ENCODE measurements at places on chromosomes 7 and 10. TPM values are rescaled to one million over a fixed set of nuclear protein-coding genes. Genes with fewer than 3 reads are reported as not detected.

Gene CTAGE8
- total RNA-seq, result 2.6 TPM

Gene CALHM2
- total RNA-seq, result 4.2 TPM

Gene TRIM73
- 3.7 TPM for total RNA-seq

Gene ZNF25
- 7.2 TPM for total RNA-seq

- no peaks in the 10 kb centered on the region for H3K36me3 ChIP-seq
- peaks cover 6% of the 10 kb centered on the region for H3K4me1 ChIP-seq
- H3K4me3 ChIP-seq, result no peak overlapping the region
- DNase-seq, result no peak
These were observed 21.8 kb upstream of the CDK14 start for GRCh38 chr7:90574146-90574819.

- no peaks in the 10 kb centered on the region for H3K4me1 ChIP-seq
- H3K4me3 ChIP-seq, result no peak overlapping the region
- DNase-seq, result peak; percentile 23
- H3K27ac ChIP-seq, result no peak overlapping the region
These were observed 921.5 kb downstream of the NRG3 start for GRCh38 chr10:82796510-82796909.

DNA sequence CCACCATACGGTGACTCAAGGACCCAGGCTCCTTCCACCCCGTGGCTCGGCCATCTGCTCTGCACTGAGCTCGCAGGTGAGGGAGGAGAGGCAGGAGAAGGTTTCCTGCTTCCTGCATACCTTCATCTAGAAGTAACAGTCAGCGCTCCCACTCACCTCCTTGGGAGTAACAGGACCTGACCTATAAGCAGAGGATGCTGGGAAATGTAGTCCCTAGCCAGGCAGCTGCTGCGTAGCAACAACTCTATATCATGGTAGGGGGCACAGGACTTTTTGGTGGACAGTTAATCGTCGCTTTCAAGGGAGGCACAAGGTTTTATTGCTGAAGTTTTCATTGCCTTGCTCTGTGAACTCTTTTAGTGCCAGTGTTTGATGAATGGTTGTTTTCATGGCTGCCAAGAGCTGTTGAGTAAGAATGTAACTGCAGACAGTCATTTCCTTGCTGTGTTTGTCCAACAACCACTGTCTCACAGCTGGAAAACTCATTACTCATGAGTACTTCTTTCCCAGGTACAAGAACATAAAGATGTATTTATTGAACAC lies 10.2 kb upstream of the ZFYVE27 start:
- H3K36me3 ChIP-seq, result no peaks in the 10 kb centered on the region
- H3K27me3 ChIP-seq, result no peaks in the 10 kb centered on the region
- peak; percentile 92 for DNase-seq
- peak overlapping the region; percentile 64 for H3K4me3 ChIP-seq
- peak overlapping the region; percentile 83 for H3K27ac ChIP-seq

DNA sequence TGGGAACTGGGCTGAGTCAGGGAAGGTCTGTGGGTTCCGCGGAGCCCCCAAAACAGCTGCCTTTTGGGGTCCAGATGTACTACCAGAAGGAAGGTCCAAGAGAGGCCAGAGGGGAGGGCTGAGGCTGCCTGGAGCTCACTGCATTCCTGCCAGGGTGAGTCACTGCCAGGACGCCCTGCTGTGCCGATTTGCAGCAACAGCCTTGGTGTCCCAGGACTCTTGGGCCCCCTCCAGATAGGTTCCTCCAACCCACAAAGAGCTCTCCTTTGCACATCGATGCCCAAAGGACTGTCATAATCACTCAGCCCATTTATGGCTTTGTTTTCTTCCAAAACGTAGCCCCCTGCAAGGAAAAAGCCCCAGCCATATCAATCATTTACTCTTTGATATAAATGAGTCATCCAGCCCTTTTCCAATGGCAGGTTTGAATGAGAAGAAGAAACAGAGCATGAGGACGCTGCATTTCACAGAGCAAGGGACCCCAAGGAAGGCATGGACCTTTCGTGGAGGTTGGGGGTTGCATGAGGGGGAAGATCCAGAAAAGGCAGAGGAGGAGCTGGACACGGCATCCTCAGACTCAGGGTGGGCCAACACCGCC lies 32.2 kb upstream of the COL13A1 start:
- H3K4me3 ChIP-seq, result no peak overlapping the region
- H3K27me3 ChIP-seq, result no peaks in the 10 kb centered on the region
- peaks cover 23% of the 10 kb centered on the region for H3K4me1 ChIP-seq
- DNase-seq, result peak; percentile 88

DNA sequence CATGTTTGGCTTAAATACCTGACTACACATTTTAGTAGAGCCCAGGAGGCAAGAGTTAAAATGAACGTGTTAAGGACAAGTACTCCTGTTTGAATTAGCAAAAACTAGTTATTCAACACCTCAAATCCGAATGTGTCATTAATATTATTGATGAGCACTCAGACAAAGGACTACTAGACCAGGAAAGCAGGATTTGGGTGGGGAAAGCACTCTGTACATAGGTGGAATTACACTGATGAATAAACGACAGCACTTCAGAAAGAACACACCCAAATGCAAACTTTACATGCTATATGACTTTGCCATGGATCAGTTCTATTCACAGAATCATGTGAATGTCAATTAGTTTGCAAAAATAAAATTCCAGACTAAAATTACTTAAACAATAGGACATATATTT lies 95.1 kb upstream of the CAV2 start:
- H3K4me1 ChIP-seq, result peaks cover 12% of the 10 kb centered on the region
- no peaks in the 10 kb centered on the region for H3K36me3 ChIP-seq
- no peaks in the 10 kb centered on the region for H3K27me3 ChIP-seq
- H3K4me3 ChIP-seq, result no peak overlapping the region

DNA sequence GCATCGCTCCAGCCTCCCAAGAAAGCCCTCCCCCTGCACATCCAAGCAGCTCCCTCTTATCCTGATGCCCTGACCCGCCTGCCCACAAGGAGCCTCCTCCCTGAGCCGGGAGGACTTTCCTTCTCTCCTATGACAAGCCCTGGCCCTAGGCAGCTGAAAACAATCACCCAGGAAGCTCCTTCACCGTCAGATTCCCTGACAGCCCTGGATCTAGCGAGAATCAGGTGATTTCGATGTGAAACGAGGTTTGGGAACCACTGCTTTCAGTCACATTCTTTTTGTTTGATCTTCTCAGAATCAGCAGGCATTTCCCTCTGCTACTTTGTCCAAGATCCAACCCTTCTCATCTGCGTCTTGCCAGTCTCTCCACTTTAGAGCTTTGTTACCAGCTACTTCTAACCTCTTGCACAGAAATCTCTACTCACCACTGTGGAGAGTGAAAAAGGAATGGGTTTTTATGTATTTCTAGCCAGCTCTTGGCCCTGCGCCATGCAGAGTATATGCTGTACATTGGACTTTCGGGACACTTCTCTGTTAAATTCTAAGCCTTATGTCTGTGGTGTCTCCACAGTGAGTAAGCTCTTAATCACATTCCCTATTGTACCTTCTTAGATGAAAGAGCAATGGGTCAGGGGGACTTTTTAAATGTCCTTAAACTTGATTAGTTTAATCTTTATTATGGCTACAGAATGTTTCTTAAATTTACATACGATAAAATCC lies 253.2 kb upstream of the C7orf33 start:
- peaks cover 25% of the 10 kb centered on the region for H3K27me3 ChIP-seq
- no peak overlapping the region for H3K4me3 ChIP-seq
- no peak for DNase-seq
- no peak overlapping the region for H3K27ac ChIP-seq
- H3K36me3 ChIP-seq, result peaks cover 6% of the 10 kb centered on the region

DNA sequence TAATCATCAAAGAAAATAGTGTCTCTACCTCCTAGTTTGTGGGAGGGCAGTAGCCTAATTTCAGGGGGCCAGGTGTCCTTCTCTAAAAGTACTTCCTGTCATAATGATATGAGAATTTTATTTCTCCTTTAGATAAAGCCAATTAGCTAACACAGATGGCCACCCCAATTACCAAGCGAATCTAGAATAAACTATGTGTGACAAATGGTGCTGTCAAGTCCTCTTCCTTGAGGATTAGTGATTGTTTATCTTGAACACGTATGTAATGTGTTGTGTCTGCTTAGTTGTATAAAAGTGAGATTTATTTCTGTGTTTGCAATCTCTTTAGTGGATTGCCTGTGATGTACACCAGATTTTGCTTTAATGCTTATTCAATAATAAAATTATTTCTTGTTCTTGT lies 1120.0 kb downstream of the SORCS1 start:
- H3K4me3 ChIP-seq, result no peak overlapping the region
- H3K27ac ChIP-seq, result peak overlapping the region; percentile 63
- H3K4me1 ChIP-seq, result peaks cover 5% of the 10 kb centered on the region
- no peak for DNase-seq
- no peaks in the 10 kb centered on the region for H3K36me3 ChIP-seq

GRCh38 chr10:113219446-113219845 lies 269.4 kb downstream of the TCF7L2 start:
- DNase-seq, result no peak
- no peak overlapping the region for H3K27ac ChIP-seq
- H3K4me1 ChIP-seq, result no peaks in the 10 kb centered on the region
- no peaks in the 10 kb centered on the region for H3K36me3 ChIP-seq
- peaks cover 36% of the 10 kb centered on the region for H3K27me3 ChIP-seq
- no peak overlapping the region for H3K4me3 ChIP-seq

DNA sequence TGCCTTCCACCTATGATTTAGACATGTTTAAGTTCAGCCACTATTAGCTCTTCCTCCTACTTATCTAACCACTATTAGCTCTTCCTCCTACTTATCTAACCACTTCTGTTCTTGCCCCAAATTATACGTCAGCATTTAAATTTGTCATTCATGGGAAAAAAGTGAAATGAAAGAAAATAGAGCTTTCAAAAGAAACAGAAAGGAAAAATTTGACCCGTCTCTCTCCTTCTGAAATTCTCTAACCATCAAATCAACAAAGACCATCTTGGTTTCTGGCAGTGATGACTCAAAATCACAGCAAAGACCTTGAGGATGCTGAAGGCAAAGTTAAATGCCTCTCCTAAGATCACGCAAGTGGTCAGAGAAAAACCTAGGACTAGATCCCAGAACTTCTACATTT lies 2.6 kb downstream of the LIPA start:
- no peaks in the 10 kb centered on the region for H3K36me3 ChIP-seq
- peaks cover 16% of the 10 kb centered on the region for H3K4me1 ChIP-seq
- H3K4me3 ChIP-seq, result no peak overlapping the region
- no peaks in the 10 kb centered on the region for H3K27me3 ChIP-seq

GRCh38 chr7:25313526-25313925 lies 85.2 kb upstream of the NPVF start:
- no peaks in the 10 kb centered on the region for H3K36me3 ChIP-seq
- H3K27ac ChIP-seq, result no peak overlapping the region
- H3K4me3 ChIP-seq, result no peak overlapping the region
- no peak for DNase-seq

- H3K27me3 ChIP-seq, result no peaks in the 10 kb centered on the region
- no peak overlapping the region for H3K27ac ChIP-seq
- peaks cover 4% of the 10 kb centered on the region for H3K36me3 ChIP-seq
- no peaks in the 10 kb centered on the region for H3K4me1 ChIP-seq
- DNase-seq, result no peak
- H3K4me3 ChIP-seq, result no peak overlapping the region
These were observed 28.6 kb upstream of the ADGRA1 start for GRCh38 chr10:133059093-133059470.

DNA sequence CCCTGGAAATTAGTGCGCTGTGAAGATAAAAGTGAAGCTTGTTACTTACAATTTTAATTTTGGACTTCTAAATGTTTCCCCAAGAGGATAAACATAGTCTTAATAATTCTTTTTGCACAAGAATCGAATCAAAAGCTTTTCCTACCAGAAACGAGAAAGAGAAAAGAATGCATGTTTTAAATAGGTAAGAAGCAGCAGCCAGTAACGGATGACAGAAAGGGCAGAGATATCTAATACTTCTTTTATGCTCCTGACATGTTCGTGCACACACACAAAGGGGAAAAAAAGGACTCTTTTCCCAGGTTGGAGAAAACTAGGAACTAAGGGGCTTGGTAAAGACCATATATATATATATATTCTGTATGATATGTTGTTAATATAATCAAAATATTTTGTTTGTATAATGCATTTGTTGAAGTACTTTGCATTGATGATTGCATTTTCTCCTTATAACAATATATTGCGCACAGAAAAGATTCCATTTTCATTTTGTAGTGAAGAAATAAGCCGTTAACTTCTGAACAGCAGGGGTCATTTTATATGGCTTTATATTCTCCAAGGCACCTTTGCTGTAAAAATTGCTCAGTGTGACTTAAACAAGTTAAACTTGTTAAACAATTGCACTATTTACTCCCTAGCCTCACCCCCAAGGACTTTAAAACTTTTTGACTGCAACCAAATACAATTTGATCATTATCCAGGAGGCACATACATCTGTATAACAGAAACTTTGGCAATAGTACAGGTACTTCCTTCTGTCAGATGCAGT lies 2.2 kb downstream of the PRKAR2B start:
- peaks cover 69% of the 10 kb centered on the region for H3K27me3 ChIP-seq
- H3K36me3 ChIP-seq, result no peaks in the 10 kb centered on the region
- DNase-seq, result no peak

DNA sequence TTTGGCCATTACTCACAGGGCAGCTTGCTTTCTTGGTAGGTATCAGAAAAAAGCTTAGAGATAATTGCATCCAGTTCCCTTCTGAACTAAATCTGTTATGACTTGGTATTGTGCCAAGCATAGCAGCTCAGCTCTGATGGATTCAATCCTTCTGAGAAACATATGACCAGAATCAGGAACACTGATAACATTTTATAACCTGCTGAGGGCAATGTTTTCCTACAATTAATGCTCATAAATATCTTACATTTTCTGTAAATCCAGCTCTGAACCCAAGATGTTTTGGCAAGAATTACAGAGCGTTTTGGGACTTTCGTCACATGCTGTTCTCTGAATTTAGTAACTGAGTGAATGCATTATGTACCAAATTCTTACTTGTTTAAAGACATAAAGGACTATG lies 167.8 kb downstream of the KIF20B start:
- no peak overlapping the region for H3K4me3 ChIP-seq
- no peak overlapping the region for H3K27ac ChIP-seq
- no peaks in the 10 kb centered on the region for H3K36me3 ChIP-seq
- DNase-seq, result no peak
- no peaks in the 10 kb centered on the region for H3K4me1 ChIP-seq
- no peaks in the 10 kb centered on the region for H3K27me3 ChIP-seq

GRCh38 chr10:21359202-21359601 lies 166.3 kb downstream of the SKIDA1 start:
- H3K27me3 ChIP-seq, result no peaks in the 10 kb centered on the region
- H3K4me3 ChIP-seq, result no peak overlapping the region
- H3K4me1 ChIP-seq, result peaks cover 29% of the 10 kb centered on the region
- DNase-seq, result no peak
- no peaks in the 10 kb centered on the region for H3K36me3 ChIP-seq
